ENCODE measurements at places on chromosomes 3 and 15.
A peak's percentile ranks its signal among the peaks of the same experiment; 100 is the strongest.

DNA sequence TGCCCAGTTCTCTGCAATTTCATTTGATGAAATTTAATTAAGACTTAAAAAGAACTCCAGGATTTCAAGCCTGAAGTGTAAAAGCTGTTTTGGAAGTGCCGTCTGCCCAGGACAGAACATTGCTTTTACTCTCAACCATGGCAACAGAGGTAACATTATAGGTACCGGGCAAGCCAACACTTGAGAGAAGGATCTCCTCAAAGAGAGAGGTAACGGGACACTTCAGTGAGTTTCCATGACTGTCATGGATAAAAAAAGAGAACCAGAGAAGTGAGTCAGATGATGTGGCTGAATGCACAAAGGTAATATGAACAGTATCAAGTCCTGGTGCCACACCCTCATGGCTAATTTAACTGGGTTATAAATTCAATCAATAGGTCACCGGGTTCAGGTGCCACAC, 130.2 kb upstream of the LMOD3 start:
- no peak for DNase-seq

DNA sequence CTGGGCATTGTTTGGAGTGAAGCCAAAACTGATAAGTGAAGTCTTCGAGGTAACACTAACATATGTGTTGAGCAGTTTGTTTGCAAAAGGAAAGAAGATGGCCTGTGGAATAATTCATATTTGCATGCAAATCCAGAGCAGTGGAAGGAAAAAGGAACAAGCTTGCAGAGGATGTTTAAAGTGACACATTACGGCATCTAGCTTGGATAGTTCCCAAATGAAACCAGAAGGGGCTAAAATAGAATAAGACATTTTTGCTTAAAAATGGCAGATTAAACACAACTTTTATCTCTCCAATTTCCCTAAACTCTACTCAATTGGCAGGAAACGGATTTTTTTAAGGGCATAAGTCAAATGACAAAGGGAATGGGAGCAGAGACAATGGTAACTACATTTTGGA, 25.4 kb upstream of the RYK start:
- no peak for DNase-seq

DNA sequence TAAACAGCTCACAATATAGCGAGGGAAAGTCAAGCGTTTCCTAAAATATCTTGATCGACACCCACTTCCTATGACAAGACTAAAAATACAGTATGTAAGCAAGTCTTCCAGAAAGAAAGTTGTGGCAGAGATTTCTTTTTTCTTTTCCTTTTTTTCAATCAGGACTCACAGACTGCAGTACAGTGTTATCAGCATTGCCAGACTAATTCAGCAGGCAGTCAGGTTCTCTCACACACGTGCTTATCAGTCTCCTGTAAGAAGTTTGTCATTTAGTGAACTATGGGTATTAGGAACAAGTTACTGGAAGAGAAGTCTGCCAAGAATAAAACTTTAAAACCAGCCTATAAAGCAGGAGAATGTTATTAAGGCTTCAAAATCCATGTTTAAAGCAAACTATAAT, 32.8 kb upstream of the ZNF385D start:
- DNase-seq = no peak

DNA sequence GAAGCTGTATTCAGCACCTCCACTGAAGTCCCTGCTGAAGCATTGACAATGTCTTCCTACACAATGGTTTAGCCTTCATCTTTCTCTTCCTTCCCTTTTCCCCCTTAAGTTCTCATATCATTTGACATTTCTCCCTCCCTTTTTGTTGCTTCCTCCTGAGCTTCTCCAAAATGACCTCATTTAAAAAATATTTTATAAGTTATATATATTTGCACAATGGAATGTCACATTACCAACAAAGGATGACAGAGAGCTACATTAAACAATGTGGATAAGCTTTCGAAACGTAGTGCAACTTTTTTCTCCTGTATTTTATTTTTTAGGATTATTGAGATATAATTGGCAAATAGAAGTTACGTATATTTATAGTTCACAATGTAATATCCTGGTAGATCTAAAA, 13.2 kb upstream of the DLG1 start:
- no peak for DNase-seq

- peak; percentile 11 for DNase-seq
Measured at GRCh38 chr3:184186184-184186901, at the start of gene ABCF3. TSS of gene ABCF3 (plus strand) at chr3:184186199. CDS start at chr3:184186208, 9 bp downstream.

- DNase-seq = no peak
Measured at GRCh38 chr3:66469220-66469640, 31.6 kb downstream of the LRIG1 start.
